ENCODE measurements at places on chromosomes 7 and 10. TPM values are rescaled to one million over a fixed set of nuclear protein-coding genes. Genes with fewer than 3 reads are reported as not detected.

ARMC3 gene
- total RNA-seq, result not detected

CLIP2 gene
- 80.5 TPM for total RNA-seq

CPA4 gene
- total RNA-seq, result 140 TPM

SDHAF3 gene
- 4.3 TPM for total RNA-seq

HGF gene
- total RNA-seq, result 51.1 TPM

ANKRD1 gene
- 24.2 TPM for total RNA-seq
